Activated CD4-positive, CD25-positive, alpha-beta regulatory T cell treated with anti-CD3 and anti-CD28 coated beads, Interleukin-2, amount 50 U/mL, for 72 hours (primary cell): ENCODE measurements at places on chromosomes 1 and 21.
A peak's percentile ranks its signal among the peaks of the same experiment; 100 is the strongest.

DNA sequence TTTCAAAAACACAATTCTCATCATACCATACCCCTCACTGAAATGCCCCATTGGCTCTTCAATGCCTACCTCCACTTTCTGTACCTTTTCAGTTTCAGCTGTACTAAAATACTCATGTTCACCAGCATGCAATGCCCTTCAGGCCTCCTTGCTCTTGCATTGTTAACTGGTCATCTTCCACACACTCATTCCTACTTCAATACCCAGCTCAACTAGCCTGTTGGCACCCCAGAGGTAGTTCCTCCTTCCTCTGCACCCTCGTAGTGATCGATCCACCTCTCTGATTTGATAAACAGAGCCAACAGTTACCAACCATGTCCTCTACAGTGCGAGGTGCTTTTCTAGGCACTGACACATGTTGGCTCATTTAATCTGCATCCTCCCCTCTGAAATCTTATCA lies 46.7 kb downstream of the PGBD5 start:
- no peak for DNase-seq

DNA sequence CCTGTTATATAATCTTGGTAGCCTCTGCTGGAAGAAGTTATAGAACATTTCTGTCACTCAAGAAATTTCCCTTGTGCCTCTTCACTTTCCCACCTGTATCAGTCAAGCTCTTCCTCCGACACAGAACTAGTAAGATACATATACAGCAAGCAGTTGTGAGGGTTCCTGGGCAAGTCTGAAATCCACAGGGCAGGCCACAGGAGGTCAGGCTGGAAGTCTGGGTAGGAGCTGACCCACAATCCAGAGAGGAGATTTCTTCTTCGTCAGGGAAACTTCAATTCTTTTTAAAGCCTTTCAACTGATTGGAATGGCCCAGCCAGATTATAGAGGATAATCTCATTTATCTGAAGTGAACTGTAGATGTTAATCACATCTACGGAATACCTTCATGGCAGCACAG lies 96.4 kb upstream of the FMN2 start:
- DNase-seq = no peak

DNA sequence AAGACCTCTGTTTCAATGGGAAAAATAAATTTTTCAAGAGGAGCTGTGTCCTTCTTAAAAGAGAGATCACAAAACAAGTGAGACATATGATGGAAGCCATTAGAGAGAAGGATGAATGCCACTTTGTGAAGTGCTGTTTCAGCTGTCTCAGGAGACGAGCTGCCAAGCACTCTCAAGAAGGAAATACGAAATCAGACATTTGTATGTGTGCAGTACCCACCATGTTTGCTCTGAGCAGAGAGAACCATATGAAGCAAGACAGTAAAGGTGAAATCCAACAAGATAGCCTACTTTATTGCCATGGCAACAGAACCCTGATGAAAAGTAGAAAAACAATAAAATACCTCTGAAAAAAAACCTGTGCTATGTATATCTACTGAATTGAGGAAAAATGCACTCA lies 168.1 kb downstream of the AMY1C start:
- no peak for DNase-seq

GRCh38 chr1:115465802-115466363 lies 127.8 kb upstream of the NGF start:
- DNase-seq = no peak

DNA sequence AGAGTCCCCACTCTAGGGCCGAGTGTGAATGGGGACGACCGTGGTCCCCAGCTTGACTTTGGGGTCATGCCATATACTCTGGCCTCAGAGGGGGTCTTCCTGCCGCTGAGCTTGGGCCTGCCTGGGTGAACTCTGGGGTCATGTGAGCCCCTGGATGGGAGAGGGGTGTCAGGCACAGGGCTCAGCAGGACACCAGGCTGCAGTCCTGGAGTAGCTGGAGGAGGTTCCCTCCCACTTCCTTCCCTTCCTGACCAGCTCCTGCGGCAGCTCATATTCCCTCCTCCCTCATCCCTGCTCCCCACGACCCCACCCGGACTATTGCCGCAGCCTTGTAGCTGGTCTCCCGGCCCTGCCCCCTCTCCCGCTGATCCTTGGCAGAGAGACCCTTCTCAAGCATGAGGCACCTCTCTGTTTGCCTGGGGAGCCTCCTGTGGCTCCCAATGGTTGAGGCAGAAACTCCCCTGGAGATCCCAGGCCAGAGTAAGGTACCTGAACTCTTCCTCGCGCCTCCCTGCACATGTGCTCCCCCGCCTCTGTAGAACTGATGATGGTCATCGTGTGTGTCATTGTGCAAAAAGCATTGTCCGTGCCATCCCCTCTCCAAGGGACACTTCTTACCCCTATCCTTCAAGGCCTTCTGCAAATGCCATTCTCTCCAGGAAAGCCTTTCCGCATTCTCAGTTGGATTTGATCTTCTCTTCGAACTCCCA lies 1.8 kb downstream of the TNFRSF1B start:
- DNase-seq = no peak

- no peak for DNase-seq
Observed at GRCh38 chr1:200384818-200385390, 24.9 kb downstream of the ZNF281 start.

- peak; percentile 75 for DNase-seq
Observed at GRCh38 chr1:26788836-26789611, 1.3 kb downstream of the PIGV start.

- no peak for DNase-seq
Observed at GRCh38 chr1:210792250-210793102, 341.5 kb downstream of the KCNH1 start.

- DNase-seq = no peak
Observed at GRCh38 chr1:110011527-110012041, 22.8 kb upstream of the STRIP1 start.
